ENCODE measurements at places on chromosomes 12 and 14.

DNA sequence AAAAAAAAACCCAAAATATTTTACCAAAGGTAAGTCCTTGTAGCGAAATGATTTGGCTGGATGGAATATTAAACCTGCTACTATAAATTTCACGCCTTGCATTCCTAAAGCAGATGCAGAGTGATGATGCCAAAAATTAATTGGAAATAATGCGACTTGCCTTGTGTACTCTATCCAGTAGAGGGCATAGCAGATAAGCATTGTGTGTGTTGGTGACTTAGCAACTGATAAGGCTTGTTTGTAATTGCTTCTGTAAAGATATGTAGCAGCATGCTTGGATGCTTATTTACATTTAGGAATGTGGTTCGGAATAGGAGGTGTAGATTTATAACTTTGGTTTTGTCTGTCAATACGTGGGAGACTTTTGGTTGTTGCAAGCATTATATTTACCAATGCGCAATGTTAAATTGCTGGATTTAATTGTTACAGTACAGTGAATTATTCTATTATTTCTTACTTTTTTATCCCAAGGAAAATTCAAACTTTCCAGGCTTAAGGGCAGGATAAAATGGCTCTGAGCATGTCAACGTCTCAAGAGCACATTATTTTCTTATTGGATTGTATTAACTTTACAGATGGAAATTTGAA lies 80.5 kb downstream of the TMEM260 start:
- peak; percentile 55 for DNase-seq

GRCh38 chr12:111417784-111418593 lies 12.3 kb downstream of the SH2B3 start:
- no peak for DNase-seq

GRCh38 chr12:105575235-105575634 lies 244.7 kb downstream of the C12orf75 start:
- no peak for DNase-seq

GRCh38 chr14:57060276-57060955 lies 208.3 kb downstream of the EXOC5 start:
- peak; percentile 5 for DNase-seq

DNA sequence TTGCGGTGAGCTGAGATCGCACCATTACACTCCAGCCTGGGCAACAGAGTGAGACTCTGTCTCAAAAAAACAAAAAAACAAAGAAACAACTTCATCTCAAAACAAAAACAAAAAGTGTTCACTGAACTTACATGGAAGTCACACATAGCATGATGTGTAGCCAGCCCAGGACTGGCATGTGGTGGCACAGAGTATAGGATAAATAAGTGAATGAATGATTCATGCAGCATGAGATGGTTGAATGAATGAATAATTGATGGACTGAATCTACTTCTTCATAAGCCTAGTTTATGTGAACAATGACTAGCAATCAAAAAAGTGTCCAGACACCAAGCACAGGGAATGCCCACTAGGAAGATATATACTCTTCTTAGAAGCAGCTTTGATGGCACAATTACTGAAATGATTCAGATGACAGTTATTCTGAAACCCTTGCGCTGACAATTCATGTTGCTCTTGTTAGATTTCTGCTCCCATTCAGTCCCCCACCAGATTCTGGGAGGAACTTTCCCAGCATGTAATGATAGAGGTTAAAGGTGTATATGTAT lies 31.6 kb upstream of the SERPINA6 start:
- DNase-seq: no peak

DNA sequence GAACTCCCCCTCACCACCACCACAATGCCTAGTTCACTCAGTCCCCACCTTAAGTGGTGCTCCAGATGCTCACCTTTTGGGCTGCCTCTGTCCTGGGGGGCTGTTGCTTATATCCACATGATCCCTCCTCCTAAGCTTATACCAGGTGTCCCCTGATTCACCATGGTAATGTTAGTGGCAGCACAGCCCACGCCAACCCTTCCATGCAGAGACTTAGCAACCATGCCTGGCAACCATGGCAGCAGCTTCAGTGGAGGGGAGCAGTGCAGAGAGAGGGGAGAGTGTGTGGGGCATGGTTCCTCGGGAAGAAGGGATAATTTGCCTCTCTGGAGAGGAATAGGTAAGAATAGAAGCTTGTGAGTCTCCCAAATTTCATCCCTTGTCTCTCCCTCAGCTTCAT lies 1.2 kb upstream of the DDN start:
- DNase-seq: no peak

DNA sequence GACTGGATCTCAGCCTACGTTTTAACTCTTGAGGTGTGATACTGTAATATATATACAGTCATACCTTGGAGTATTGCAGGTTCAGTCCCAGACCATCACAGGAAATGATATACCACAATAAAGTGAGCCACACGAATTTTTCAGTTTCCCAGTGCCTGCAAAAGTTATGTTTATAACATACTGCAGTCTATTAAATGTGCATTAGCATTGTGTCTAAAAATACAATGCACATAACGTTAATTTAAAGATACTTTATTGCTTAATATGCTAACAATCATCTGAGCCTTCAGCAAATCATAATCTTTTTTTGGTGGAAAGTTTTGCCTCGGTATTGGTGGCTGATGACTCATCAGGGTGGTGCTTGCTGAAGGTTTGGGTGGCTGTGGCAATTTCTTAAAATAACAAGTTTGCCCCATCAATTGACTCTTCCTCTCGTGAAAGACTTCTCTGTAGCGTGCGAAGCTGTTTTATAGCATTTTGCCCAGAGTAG lies 18.9 kb downstream of the PYROXD1 start:
- peak; percentile 48 for DNase-seq

DNA sequence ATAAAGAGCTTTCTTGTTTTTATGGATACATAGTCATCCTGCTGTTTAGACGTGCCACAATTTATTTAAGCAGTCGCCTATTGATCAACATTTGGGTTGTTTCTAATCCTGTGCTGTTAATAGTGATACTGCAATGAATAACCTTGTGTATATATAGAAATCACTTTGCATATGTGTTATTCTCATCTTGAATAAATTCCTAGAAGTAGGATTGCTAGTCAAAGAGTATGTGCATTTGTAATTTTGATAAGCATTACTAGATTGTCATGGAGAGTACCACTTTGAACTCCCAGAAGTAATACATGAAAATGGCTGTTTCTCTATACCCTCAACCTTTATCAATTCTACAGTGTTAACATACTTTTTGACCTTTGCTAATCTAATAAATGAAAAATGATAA lies 44.9 kb upstream of the KCNH3 start:
- no peak for DNase-seq

DNA sequence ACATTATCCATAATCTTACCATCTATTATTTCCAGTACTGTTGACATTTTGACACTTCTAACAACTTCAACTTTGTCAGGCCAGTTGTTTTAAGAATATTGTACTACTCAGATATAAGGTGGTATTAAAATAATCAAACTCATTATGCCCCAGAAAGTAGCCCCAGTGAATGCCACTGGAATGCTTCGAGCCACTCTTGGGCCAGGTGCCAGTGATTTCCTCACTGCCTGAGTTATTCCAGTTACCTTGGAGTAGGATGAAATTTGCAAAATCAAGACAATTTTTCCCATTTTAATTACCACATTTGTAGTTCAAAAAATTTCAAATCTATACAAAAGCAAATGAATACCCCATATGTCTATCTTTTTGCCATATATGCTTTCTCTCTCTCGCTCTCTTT lies 9.2 kb downstream of the CIPC start:
- DNase-seq: peak; percentile 21

GRCh38 chr12:107007411-107007810 lies 20.5 kb upstream of the MTERF2 start:
- DNase-seq: no peak

DNA sequence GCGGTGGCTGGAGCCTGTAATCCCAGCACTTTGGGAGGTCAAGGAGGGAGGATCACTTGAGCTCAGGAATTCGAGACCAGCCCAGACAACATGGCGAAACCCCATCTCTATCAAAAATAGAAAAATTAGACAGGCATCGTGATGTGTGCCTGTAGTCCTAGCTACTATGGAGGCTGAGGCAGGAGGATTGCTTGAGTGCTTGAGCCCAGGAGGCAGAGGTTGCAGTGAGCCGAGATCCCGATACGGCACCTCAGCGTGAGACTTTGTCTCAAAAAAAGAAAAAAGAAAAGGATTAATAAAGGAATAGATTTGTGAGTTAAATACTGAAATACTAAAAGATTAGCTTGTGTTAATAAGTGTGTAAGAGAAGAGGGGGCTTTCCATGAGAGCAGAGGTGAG lies 29.4 kb downstream of the RPGRIP1 start:
- no peak for DNase-seq

- DNase-seq: peak; percentile 58
Observed at GRCh38 chr12:67426067-67426466, 156.9 kb downstream of the CAND1 start.

GRCh38 chr14:104650057-104650980 lies 39.1 kb upstream of the INF2 start:
- DNase-seq: peak; percentile 63

GRCh38 chr14:22768947-22769346 lies 2.5 kb downstream of the OXA1L start:
- no peak for DNase-seq

DNA sequence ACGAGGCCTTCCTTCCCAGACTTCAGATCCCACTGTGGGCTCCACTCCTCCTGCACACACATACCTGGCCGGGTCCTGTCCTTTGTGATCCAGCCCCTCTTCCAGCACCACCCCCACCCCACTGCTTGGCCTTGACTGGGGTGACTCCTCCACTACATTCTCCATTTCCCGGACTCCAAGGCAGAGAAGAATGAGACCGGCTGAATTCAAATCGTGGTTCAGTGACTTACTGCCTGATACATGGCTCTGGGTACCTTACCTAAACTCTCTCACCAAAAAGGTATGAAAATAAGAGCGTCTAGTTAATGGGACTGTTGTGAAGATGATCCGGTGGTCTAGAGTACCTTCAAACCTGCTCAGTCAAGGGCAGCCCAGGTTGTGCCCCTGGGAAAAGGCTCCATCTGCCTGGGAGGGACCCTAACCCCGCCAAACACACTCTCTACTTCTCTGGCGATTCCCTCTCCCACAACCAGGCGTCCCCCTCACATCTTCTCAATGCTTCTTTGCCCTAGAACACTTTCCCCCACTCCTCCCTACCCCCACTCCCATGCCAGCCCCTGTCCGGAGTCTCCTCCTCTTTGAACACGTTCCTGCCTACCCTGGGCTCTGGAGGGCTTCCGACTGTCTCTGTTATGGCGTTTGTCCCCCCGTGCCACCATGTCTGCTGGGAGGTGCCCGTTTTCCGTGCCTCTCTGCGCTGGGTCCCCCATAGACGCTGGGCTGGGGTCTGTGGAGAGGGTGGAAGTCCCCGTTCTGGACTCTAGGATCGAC lies 1.5 kb upstream of the ZBTB42 start:
- peak; percentile 28 for DNase-seq

GRCh38 chr14:89955022-89955744 lies 544 bp upstream of the TDP1 start:
- DNase-seq: no peak

- no peak for DNase-seq
Observed at GRCh38 chr12:113457185-113457584, 14.5 kb downstream of the LHX5 start.

DNA sequence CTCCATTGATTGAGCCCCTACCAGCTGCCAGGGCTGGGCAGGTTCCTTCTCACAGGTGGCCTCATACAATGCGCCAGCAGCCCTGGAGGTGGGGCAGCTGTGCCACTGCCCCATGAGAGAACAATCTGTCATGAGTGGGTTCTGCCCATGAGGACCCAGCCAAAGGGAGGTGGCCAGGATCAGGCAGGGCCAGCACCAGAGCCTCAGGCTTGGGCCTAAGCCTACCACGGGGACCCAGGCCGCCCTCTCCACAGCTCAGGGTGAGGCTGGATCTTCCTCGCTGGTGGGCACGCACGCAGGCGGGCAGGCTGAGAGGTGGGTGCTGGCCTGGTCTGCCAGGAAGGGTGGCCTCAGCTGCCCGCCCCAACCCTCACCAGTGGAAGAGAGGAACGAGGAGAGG lies 110.7 kb downstream of the KIF26A start:
- no peak for DNase-seq

GRCh38 chr12:62401631-62402030 lies 65.0 kb upstream of the MON2 start:
- no peak for DNase-seq

GRCh38 chr14:24392325-24393091 lies 6.3 kb upstream of the NYNRIN start:
- peak; percentile 58 for DNase-seq

- DNase-seq: no peak
Observed at GRCh38 chr12:108820707-108821406, 36.5 kb downstream of the SSH1 start.

DNA sequence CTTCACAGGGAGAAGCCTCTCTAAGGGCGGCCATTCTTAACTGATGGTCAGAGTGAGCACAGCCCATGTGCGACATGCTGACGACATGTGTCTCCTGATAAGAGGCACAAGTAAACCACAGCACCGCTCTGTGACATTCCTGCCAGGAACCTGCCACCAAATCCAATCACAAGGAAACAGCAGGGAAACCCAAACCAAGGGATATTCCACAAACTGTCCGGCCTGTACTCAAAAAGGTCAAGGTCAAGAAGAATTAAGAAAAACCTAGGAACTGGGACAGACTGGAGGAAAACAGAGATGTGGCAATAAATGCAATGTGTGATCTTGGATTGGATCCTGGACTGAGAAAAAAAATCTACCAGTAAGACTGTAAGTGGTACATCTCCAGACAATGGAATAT lies 91.9 kb downstream of the SYNE3 start:
- DNase-seq: peak; percentile 31

DNA sequence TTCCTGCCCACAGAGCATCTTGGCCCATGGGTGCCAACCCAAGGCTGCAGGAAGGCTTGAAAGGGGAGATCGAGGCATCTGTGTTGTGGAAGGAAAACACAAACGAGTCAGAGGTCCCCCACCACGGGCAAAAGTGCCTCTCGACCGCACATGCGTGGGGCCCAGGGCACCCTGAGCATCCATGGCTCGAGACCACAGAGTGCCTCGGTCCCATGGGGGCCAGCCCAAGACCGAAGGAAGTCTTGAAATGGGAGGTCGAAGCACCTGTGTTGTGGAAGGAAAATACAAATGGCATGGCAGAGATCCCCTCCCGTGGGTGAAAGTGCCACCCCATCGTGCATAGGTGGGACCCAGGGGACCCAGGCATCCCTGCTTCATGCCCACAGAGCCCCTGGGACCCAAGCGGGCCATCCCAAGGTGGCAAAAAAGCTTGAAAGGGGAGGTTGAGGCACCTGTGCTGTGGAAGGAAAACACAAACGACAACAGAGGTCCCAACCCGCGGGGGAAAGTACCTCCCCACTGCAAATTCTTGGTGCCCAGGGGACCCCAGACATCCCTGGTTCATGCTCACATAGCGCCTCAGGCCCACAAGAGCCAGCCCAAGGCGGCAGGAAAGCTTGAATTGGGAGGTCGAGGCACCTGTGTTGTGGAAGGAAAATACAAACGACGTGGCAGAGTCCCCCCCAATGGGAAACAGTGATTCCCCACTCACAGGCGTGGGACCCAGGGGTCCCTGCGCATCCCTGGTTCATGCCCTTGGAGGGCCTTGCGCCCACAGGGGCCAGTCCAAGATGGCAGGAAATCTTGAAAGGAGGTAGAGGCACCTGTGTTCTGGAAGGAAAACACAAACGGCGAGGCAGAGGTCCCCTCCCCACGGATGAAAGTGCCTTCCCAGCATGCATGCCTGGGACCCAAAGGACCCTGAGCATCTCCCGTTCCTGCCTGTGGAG lies 373.0 kb downstream of the ALG10 start:
- no peak for DNase-seq

- no peak for DNase-seq
Observed at GRCh38 chr12:27183342-27183741, 60.7 kb upstream of the STK38L start.

GRCh38 chr12:105267711-105268110 lies 31.7 kb upstream of the APPL2 start:
- peak; percentile 47 for DNase-seq

- DNase-seq: no peak
Observed at GRCh38 chr14:77914073-77914721, 114.3 kb downstream of the ADCK1 start.
